Endodermal cell (in vitro differentiated cells): ENCODE measurements at places on chromosomes 5 and 9. TPM values are rescaled to one million over a fixed set of nuclear protein-coding genes. Genes with fewer than 3 reads are reported as not detected.

Gene PCDHA9
- total RNA-seq, result 1.4 and 2.6 TPM in 2 replicates

Gene RGS14
- 21.3 to 33.3 TPM (median 21.9 TPM) in 3 replicates for total RNA-seq

Gene NKD2
- total RNA-seq, result 9.3 and 11.2 TPM in 2 replicates

Gene JAKMIP2
- 6.9 and 7.1 TPM in 2 replicates for total RNA-seq

Gene SPATA31C1
- not detected in 3 replicates for total RNA-seq

Gene IGIP
- 2.0 to 2.7 TPM (median 2.5 TPM) in 3 replicates for total RNA-seq

Gene NME5
- 3.9 and 4.7 TPM in 2 replicates for total RNA-seq

DNA sequence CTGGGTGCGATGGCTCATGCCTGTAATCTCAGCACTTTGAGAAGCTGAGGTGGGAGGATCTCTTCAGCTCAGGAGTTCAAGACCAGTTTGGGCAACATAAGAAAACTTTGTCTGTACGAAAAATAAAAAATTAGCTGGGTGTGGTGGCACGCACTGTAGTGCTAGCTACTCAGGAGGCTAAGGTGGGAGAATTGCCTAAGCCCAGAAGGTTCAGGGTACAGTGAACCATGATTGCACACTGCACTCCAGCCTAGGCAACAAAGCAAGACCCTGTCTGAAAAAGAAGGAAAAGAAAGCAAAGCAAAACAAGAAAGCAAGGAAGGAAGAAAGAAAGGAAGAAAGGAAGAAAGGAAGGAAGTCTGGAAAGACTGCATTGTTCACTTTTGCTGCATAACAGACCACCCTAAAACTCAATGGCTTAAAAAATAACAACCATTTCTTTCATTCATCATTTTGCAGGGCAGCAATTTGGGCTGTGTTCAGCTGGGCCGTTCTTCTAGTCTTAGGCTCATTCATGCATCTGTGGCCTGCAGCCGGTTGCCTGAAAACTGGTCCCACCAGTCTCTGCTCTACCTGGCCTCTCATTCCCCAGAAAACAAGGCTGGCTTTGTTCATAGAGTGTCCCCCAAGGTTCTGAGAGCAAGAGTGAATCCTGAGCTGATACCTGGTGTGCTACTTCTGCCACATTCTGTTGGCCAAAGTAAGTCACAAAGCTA lies 82.4 kb upstream of the MIER3 start:
- H3K36me3 ChIP-seq, result no peaks in the 10 kb centered on the region
- DNase-seq, result no peak
- H3K4me3 ChIP-seq, result no peak overlapping the region
- no peaks in the 10 kb centered on the region for H3K4me1 ChIP-seq

GRCh38 chr9:97510797-97511654 lies 9.6 kb downstream of the TMOD1 start:
- H3K4me3 ChIP-seq, result no peak overlapping the region
- H3K27ac ChIP-seq, result no peak overlapping the region
- no peaks in the 10 kb centered on the region for H3K27me3 ChIP-seq
- peak; percentile 13 for DNase-seq
- H3K4me1 ChIP-seq, result no peaks in the 10 kb centered on the region
- no peaks in the 10 kb centered on the region for H3K36me3 ChIP-seq

- H3K4me3 ChIP-seq, result no peak overlapping the region
- no peak for DNase-seq
- no peaks in the 10 kb centered on the region for H3K27me3 ChIP-seq
- H3K4me1 ChIP-seq, result peaks cover 3% of the 10 kb centered on the region
- no peak overlapping the region for H3K27ac ChIP-seq
- no peaks in the 10 kb centered on the region for H3K36me3 ChIP-seq
These were observed 39.5 kb downstream of the JAKMIP2 start for GRCh38 chr5:147743012-147743411.

DNA sequence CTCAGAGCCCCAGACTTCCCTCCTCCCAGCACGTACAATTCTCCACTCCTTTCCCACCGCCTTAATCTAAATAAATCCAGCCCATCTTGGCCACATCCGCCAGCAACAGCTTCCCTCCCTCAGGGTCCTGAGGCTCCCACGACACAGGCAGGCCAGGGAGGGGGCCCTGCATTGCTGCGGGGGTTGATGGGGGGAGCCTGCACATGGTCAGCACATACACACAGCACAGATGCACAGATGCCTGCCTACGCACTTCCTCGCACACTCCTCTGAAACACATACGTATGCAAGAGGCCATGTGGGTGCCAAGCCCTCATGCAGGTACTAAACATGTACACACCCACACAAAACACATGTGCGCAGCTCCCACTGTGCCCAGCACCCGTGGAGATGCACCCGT lies 14.8 kb downstream of the PDGFRB start:
- no peak overlapping the region for H3K4me3 ChIP-seq
- peak overlapping the region; percentile 16 for H3K27ac ChIP-seq
- H3K4me1 ChIP-seq, result peaks cover 42% of the 10 kb centered on the region
- DNase-seq, result no peak

DNA sequence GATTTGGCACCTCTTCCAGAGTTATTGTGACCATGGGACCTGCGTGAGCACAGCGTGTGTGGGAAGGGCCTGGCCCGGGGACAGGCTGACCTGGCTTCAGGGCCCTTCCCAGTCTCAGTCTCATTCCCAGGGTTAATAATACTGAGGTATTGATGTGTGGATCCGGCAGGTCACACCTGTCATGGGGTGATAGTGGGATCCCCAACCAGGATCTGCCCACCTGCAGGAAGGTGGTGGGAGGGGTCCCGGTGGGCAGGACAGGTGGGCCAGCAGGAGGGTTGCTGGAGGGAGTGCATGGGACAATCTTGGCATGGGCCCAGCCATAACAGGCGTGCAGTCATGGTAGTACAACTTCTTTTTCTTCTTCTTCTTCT lies 55.4 kb downstream of the COL15A1 start:
- no peaks in the 10 kb centered on the region for H3K27me3 ChIP-seq
- no peak for DNase-seq
- H3K27ac ChIP-seq, result no peak overlapping the region
- no peaks in the 10 kb centered on the region for H3K36me3 ChIP-seq

DNA sequence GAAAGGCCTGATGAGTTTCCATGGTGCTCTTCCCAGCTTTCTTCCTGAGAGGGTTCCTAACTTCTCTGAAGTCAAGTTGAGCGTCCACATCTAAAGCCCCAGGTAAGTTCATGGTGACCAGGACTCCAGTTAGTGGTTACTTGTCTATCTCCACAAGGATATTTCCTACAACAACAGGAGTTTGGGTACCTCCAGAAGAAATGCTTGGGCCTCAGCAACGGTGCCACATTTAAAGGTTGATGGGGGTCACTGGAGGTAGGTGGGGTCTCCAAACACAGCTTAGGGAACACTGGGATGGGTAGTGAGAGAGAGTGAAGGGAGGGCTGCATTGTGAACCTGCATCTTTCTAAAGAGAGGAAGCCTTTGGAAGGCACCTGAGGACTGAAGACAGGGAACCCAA lies 123.4 kb downstream of the BOD1 start:
- no peaks in the 10 kb centered on the region for H3K27me3 ChIP-seq
- H3K4me1 ChIP-seq, result no peaks in the 10 kb centered on the region
- no peak overlapping the region for H3K27ac ChIP-seq
- DNase-seq, result no peak
- H3K36me3 ChIP-seq, result no peaks in the 10 kb centered on the region

GRCh38 chr5:83488821-83489220 lies 17.3 kb downstream of the VCAN start:
- no peak for DNase-seq
- no peak overlapping the region for H3K27ac ChIP-seq
- H3K4me1 ChIP-seq, result peaks cover 11% of the 10 kb centered on the region
- H3K36me3 ChIP-seq, result peaks cover 36% of the 10 kb centered on the region
